Tibial artery (tissue), 4 donors: ENCODE measurements at places on chromosomes 6 and 20.
A peak's percentile ranks its signal among the peaks of the same experiment; 100 is the strongest.

- no peak for DNase-seq
- H3K36me3 ChIP-seq: no peaks in the 10 kb centered on the region
- H3K4me1 ChIP-seq: no peaks in the 10 kb centered on the region
- H3K27ac ChIP-seq: no peak overlapping the region
These were observed 22.3 kb downstream of the TPBG start for GRCh38 chr6:82385961-82386360.

DNA sequence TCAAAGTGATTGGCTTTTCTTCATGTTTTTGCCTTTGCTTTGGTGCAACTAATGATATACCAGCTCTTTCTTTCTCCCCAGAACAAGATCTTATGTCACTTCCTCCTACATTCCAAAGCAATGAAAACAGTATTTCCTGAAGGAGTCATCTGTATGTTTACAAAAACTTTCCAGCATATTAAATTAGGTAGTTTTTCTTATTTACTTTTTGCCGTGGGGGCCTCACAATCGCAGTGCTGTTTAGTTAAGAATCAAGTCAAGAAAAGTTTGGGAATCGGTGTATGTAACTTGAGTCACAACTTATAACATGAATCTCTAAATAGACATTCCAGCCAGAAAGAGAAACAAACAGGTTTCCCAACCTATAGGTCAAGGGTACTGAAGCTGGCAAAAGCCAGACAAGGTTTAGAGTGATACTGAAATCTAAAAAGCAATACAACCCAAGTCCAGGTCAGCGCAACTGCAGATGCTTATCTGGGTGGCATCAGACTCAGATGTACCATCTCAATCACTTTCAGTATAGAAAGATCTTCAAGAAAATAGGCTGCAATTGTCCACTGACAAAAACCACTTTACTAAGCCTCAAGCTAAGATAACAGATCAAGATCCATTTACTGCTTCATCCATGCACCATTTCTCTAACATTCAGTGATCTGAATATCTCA, 63.6 kb downstream of the IPCEF1 start:
- peaks cover 7% of the 10 kb centered on the region for H3K4me1 ChIP-seq
- no peak overlapping the region for H3K27ac ChIP-seq
- no peak overlapping the region for H3K4me3 ChIP-seq

GRCh38 chr6:119677384-119677783, 327.8 kb upstream of the MAN1A1 start:
- no peak for DNase-seq
- no peak overlapping the region for H3K4me3 ChIP-seq
- H3K27ac ChIP-seq: no peak overlapping the region

DNA sequence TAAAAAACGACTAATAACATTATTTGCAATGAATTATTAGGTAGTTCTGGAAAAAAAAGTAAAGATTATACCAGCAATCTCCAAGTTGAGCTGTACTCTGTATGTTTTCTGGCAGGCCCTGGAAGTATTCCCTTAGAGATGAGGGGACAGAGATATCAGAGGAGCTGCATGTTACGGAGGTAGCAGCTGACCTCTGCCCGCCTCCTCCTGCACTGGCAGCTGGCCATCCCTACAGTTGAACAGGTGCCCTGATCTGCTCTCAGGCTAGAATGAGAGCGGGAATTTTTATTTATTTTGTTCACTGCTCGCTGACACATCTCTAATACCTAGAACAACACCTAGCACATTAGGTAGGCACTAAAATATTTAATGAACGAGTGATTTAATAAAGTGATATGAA, 23.1 kb downstream of the FBXL4 start:
- peaks cover 11% of the 10 kb centered on the region for H3K4me1 ChIP-seq
- no peak overlapping the region for H3K4me3 ChIP-seq
- H3K27ac ChIP-seq: no peak overlapping the region
- peaks cover 8% of the 10 kb centered on the region for H3K36me3 ChIP-seq
- no peak for DNase-seq
- H3K27me3 ChIP-seq: no peaks in the 10 kb centered on the region

- no peak for DNase-seq
- H3K4me1 ChIP-seq: peaks cover 61% of the 10 kb centered on the region
- no peaks in the 10 kb centered on the region for H3K27me3 ChIP-seq
- no peaks in the 10 kb centered on the region for H3K36me3 ChIP-seq
These were observed 18.6 kb downstream of the DSE start for GRCh38 chr6:116389357-116389756.

- no peak overlapping the region for H3K27ac ChIP-seq
- H3K4me1 ChIP-seq: no peaks in the 10 kb centered on the region
- H3K4me3 ChIP-seq: no peak overlapping the region
- peaks cover 65% of the 10 kb centered on the region for H3K36me3 ChIP-seq
- H3K27me3 ChIP-seq: no peaks in the 10 kb centered on the region
- no peak for DNase-seq
These were observed 48.4 kb downstream of the DHX35 start for GRCh38 chr20:39010496-39010895.

GRCh38 chr20:34564833-34565232, 6.3 kb downstream of the MAP1LC3A start:
- H3K4me3 ChIP-seq: no peak overlapping the region
- no peak for DNase-seq
- no peak overlapping the region for H3K27ac ChIP-seq
- H3K27me3 ChIP-seq: no peaks in the 10 kb centered on the region

- no peak overlapping the region for H3K27ac ChIP-seq
- peaks cover 5% of the 10 kb centered on the region for H3K36me3 ChIP-seq
- no peak for DNase-seq
- no peak overlapping the region for H3K4me3 ChIP-seq
- no peaks in the 10 kb centered on the region for H3K4me1 ChIP-seq
These were observed 26.4 kb downstream of the LYRM2 start for GRCh38 chr6:89612121-89612520.

DNA sequence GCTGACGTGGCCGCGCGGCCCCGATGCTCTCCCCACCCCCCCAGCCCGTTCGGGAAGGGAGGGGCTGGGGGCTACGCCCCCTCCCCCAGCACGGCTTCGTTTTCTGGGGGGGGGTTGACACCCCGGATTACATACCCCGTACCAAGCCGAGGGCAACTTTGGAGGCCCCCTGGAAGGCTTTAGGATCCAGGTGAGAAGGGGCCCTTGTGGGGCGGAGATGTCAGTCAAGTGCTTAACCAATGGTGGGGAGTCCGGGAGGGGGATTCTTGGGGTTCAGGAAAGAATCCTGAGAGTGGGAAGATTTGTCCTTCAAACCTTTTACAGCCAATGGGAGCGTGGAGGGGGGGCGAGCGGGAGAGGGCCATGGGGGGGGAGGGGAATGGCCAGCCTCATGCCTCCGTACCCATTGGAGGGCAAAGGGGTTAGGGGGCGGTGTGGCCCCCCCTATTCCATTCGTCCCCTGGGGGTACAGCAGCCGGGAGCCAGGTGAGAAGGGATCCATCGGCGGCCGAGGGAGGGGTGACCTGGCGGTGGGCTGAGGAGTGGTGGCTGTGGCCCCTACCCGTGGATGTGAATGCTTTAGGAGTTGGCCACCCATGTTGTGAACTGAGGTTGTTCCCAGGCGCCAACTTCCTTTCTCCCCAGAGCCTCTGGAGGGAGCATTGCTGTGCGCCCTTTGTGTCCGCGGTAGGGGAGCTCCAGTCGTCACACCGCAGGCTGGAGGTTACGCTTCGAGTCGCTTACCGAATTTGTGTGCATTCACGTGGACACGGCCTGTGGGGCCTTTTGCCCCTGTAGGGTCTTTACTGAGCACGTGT, 682 bp downstream of the BRD2 start:
- peaks cover 9% of the 10 kb centered on the region for H3K36me3 ChIP-seq
- H3K27ac ChIP-seq: peak overlapping the region; percentile 99
- H3K4me3 ChIP-seq: peak overlapping the region; percentile 94
- no peaks in the 10 kb centered on the region for H3K27me3 ChIP-seq

GRCh38 chr6:105258816-105259215, 79.0 kb upstream of the POPDC3 start:
- H3K27ac ChIP-seq: no peak overlapping the region
- H3K36me3 ChIP-seq: no peaks in the 10 kb centered on the region
- no peak overlapping the region for H3K4me3 ChIP-seq
- no peak for DNase-seq
- no peaks in the 10 kb centered on the region for H3K27me3 ChIP-seq
- H3K4me1 ChIP-seq: no peaks in the 10 kb centered on the region

DNA sequence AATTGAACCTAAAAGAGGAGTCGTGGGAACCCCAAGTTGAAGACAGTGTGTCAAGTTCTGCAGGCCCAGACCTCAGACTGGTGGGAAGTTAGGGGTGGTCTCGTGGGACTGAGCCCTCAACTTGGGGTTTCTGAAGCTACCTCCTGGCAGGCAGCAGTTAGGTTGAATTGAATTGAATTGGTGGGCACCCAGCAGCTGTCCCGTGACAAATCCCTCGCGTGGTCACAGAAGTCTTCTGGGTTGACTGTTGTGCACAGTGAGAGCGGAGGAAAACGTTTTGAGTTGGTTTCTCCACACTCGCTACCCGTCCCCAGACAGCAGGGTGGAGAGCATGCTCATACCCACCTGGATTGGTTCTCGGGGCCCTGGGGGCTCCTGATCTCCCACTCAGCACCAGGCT, 12.9 kb downstream of the SLC4A11 start:
- H3K4me3 ChIP-seq: no peak overlapping the region
- H3K36me3 ChIP-seq: peaks cover 17% of the 10 kb centered on the region
- DNase-seq: no peak
- H3K4me1 ChIP-seq: no peaks in the 10 kb centered on the region
- H3K27ac ChIP-seq: no peak overlapping the region
- H3K27me3 ChIP-seq: no peaks in the 10 kb centered on the region

DNA sequence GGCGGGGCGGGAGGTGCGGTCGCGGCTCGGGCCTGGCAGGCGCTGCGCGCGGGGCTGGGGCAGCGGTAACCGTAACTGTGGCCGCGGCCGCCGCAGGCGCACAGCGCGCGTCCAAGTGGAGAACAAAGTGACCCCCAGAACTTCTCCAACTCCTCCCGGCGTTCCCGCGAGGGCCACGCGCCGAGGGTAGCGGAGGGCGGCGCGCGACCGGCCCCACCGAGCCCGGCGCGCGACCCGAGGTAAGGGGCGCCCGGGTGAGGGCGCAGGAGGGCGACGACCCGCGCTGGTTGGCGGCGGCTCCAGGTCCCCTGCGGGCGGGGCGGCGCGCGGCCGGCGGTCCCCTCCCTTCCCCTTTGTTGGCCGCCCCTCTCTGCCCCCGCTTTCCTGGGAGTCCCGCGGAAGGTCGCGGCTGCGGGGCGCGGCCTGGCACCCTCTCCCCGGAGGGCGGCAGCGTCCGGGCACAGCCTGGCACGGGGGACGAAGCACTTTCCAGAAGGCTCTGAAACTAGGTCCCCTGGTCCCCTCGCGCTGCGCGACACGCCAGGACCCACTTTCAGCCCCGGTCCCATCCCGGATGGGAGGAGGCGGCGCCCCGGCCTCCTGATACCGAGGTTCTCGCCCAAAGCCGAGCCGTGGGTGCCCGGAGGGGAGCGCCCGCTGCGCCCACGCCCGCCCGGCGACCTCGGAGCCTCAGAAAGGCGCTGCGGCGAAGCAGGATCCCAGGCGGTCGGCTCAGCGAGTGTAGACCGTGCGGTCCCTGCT, at the start of gene TIAM2:
Gene TIAM2, plus strand, starts transcription at position 62 of the 762 bp plus-strand sequence. CDS start 133,909 bp downstream, outside the sequence.
- no peaks in the 10 kb centered on the region for H3K36me3 ChIP-seq
- peak within 1 kb of the TSS; percentile 73 for H3K27ac ChIP-seq
- H3K4me1 ChIP-seq: no peaks in the 10 kb centered on the region
- peak within 1 kb of the TSS; percentile 60 for H3K4me3 ChIP-seq
- no peaks in the 10 kb centered on the region for H3K27me3 ChIP-seq

GRCh38 chr20:58421497-58421850, 32.4 kb downstream of the VAPB start:
- H3K36me3 ChIP-seq: peaks cover 40% of the 10 kb centered on the region
- H3K27me3 ChIP-seq: no peaks in the 10 kb centered on the region
- H3K27ac ChIP-seq: no peak overlapping the region
- no peaks in the 10 kb centered on the region for H3K4me1 ChIP-seq
- DNase-seq: no peak
- H3K4me3 ChIP-seq: no peak overlapping the region

DNA sequence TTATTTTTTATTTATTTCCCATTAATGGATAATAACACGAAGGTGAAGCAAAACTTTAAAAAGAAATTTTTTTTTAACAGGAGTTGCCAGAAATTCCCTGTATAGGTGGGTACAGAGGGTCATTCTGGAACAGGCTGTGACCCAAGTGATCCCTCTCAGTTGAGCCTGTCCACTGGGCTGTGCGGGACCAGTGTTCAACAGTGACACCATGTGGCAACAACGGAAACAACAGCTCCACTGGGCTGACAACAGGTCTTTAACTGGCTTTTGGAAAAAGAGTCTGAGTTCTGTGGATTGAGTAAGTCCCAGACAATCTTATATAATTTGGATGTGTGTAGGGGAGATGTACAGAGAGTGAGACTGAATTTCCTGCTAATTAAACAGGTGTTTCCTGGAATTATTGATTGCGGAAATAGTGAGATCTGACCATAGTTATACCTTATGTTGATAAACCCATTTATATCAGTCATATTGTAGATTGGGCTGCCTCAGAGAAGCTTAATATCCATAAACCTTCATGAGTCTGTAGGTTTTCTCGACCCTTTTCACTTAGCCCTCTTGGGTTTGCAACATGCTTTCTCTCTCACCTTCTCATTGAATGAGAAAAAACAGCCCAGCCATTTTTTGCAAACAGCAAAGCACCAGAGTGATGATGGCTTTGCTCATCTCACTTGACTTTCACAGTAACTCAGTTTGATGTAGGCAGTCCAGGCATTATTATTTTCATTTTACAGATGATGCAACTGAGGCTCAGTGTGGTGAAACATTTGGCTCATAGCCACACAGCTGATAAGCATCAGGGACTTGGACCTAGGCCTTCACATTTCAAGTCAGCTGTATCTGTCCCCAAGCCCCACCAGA, 17.5 kb downstream of the KIAA1755 start:
- H3K4me1 ChIP-seq: peaks cover 7% of the 10 kb centered on the region
- H3K27me3 ChIP-seq: no peaks in the 10 kb centered on the region
- no peak for DNase-seq
- no peak overlapping the region for H3K4me3 ChIP-seq
- no peak overlapping the region for H3K27ac ChIP-seq
- peaks cover 41% of the 10 kb centered on the region for H3K36me3 ChIP-seq

DNA sequence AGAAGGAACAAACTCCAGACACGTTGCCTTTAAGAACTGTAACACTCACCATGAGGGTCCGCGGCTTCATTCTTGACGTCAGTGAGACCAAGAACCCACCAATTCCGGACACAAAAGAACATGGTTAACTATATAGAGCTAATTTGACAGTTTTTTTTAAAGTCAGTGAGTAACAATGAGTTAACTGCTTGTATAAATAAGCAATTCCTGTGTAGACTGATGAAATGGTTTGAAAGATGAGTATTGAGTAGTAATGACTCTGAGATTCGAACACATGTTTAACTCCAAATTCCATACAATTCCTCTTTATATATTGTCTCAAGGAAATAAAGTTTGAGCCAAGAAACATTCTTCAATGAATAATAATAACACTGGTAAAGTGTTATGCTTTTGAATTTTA, 478.0 kb downstream of the MMUT start:
- no peak for DNase-seq
- no peaks in the 10 kb centered on the region for H3K4me1 ChIP-seq
- no peak overlapping the region for H3K27ac ChIP-seq
- no peaks in the 10 kb centered on the region for H3K27me3 ChIP-seq
